ENCODE measurements at places on chromosomes 12 and 14.

- DNase-seq = no peak
These were observed 82.9 kb downstream of the BCL2L14 start for GRCh38 chr12:12153596-12153995.

DNA sequence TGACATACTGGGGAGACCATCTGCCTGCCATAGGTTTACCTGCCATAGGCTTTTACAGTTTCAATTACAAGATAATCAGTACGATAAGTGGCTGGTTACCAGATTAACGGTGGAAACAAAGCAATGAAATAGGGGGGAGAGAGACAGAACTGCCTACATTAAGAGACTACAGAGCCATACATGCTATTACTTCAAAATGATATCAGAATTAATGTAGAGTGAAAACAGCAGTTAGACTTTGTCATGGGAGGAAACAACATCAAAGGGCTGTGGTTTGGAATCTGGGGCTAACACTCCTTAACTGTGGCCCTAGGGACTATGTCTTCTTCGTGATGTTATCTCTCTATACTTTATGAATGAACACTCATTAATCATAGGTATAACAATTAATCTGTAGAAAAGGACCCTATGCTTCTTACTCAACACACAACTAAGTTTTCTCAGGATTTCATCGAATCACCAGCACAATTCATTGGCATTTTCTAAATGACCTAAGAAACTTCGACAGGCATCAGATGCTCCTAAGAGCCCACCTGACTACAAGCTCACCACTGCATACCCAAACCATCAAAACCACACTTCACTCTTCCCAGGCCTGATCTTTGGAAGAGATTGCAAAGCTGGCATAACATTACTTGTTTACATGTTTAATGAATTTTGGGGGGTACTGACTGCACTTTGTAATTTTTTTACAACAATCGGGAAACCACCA, 475.6 kb upstream of the SOX5 start:
- no peak for DNase-seq

- no peak for DNase-seq
These were observed 6.5 kb upstream of the KCNMB4 start for GRCh38 chr12:70359458-70360197.

DNA sequence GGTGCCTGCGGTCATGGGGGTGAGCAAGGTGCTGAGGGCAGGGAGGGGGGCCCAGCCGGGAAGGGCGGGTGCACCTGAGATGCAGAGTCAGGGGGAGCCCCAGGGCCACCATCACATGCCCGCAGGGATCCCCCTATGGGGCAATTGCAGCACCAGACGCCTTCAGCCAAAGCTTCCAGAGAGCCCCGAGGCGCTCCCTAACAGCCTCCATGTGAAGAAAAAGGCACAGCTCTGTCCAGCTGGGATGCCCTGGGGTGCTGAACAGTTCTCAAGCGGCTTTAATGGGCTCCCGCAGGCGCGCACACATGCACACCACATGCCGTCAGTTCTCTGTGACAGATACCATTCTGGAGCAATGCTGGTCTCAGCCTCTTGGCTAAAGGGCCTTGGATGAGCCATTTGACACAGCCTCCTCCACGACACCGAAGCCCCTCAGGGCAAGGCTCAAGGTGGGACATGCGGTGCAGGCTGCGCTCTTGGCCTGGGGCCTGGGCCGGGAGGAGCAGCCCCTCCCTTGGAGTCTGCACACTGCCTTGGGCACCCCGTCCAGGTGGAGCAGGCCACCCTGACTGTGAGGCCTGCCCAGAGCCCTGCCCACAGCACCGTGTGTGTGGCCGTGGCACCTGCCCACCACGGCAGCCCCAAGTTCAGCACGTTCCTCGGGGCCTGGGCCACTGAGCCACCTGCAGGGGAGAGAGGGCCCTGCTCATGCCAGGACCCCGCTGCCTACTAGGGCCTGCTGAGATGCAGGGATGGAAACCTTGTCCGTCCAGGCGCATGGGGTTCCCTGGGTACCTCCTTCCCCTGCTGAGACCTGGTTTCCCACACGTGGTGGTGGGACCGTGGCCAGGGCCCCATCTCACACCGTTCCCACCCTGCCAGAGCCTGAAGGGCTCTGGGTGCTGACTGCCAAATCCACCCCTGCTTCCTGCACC, 7.7 kb downstream of the XRCC3 start:
- no peak for DNase-seq
